ENCODE measurements at places on chromosomes 6 and 20.

GRCh38 chr6:49151461-49151860 is 311.6 kb downstream of the MMUT start:
- DNase-seq, result no peak

- no peak for DNase-seq
Measured at GRCh38 chr6:65938000-65938399, 231.0 kb upstream of the EYS start.

- no peak for DNase-seq
Measured at GRCh38 chr6:89910902-89911240, 16.6 kb downstream of the GJA10 start.

- DNase-seq, result no peak
Measured at GRCh38 chr6:132683543-132683942, 24.6 kb upstream of the TAAR1 start.

DNA sequence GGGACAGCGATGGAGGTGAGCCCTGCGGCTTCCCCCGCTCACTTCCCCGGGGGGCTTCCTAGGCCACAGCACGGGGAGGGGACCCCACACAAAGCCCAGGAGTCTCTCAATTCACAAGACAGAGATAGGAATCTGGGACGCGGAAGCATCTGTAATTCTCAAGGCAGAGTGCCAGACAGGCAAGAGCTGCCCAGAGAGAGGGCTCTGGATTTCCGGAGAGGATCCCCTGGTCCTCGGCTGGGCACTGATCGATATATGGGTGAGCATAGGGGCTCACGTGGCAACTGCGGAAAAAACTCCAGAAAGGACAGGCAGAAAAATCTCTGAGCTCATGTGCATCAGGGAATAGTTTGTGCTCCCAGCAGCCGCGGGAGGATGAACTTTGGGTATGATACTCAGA is 296.2 kb downstream of the NRN1 start:
- DNase-seq, result no peak

- DNase-seq, result no peak
Measured at GRCh38 chr6:12478921-12479320, 188.8 kb downstream of the EDN1 start.

DNA sequence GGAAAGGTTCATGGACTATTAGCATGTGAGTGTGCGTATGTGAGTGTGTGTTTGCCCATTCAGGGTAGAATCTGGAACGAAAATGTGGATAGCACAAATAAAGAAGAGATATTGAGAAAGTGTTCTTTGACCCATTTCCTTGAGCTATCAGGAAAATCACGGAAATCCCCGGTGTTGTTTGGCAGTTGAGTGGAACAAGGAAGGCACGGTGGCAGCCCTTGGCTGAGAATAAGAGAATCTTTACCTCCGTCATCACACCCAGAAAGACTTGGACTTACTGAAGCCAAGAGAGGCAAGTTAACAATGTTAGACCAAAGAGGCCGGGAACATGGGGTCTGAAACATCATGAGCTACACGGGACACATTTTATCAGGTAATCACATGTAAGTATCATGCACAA is 588.9 kb upstream of the BTBD3 start:
- no peak for DNase-seq

DNA sequence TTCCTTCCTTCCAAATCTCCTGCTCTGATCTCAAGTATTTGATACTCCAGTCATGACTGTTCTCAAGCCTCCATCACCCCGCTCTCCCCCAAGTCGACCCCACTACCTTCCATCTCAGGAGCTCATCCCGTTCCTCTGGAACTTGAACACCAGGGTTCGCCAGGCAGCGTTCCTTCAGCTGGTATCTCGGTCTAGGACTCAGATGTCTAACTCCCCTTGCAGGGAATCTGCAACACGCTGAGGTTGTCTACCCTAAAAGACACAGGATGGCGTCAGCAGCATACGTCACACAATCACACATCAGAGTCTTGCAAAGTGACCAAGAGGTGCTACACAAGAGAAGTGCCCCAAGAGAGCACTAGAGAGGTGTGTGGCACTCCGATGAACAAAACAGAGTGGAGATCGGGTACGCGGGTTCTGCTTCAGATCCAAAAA is 706 bp downstream of the ZNF184 start:
- DNase-seq, result peak; percentile 63

- no peak for DNase-seq
Measured at GRCh38 chr20:11411765-11412164, 505.9 kb upstream of the BTBD3 start.

DNA sequence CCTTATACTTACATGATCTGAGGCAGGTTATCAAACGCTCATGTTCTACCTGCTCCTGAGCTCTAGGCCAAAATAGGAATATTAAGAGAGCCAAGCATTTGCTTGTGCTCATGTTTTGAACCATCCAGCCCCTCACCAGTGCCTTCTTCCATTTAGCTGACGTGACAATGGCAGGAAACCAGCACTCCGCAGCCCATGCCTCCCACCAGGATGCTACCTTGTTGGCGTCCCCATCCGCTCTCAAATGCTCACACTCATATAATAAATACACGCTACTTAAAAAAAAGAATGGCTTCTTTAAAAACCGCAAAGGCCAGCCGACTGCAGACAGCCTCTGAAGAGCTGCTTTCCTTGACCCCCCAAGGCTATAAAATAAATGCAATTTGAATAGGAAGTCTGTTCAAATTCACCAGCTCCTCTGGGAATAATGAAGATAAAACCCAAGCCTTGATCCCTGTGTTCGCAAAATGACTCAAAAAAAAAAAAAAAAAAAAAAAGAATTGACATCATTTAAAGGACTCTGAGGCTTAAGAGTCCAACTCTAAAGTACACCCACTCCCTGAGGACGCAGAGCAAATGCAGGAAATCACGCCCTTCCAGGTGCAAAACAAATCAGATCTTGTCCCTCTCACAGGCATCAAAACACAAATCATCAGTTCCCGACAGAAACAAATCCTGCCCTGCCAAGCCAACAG is 29.0 kb downstream of the RNASET2 start:
- DNase-seq, result no peak
